ENCODE measurements at places on chromosomes 11 and 22. TPM values are rescaled to one million over a fixed set of nuclear protein-coding genes. Genes with fewer than 3 reads are reported as not detected.

Gene DCDC1
- 0.19 TPM for total RNA-seq

Gene CRYBA4
- not detected for total RNA-seq

Gene SPECC1L
- 60.4 TPM for total RNA-seq

- no peak overlapping the region for H3K27ac ChIP-seq
- no peaks in the 10 kb centered on the region for H3K27me3 ChIP-seq
- H3K36me3 ChIP-seq = no peaks in the 10 kb centered on the region
- no peak overlapping the region for H3K4me3 ChIP-seq
Observed at GRCh38 chr11:102518296-102519094, 12.1 kb downstream of the MMP7 start.

DNA sequence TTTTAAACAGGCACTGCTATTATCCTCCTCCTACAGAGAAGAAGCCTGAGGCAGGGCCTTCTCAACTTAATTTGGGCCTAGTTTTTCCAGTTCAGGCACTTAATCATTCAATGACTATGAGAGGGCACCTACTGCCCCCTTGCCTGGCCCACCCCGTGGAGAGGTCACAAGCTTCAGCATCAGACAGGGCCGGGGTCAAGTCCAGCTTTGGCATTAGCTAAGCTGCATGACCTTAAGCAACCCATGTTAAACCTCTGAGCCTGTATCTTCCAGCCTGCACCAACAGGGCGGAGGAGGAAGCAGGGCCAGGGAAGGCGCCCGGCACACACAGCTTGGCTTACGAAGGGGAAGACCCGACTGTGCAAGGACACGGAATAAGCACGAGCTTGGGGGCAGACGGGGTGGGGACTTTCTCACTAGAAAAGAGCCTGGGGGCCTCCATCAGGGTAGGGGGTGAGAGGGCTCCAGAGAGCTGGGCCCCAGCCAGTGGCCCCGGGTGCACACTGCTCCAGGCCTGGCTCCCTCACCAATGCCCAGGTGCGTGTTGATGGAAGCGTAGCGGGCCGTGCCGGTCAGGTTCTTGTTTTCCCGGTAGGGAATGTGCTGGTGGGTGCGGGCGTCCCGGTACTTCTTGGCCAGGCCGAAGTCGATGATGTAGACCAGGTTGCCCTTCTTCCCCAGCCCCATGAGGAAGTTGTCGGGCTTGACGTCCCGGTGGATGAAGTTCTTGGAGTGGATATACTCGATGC, 16.9 kb downstream of the CSNK1E start:
- peaks cover 55% of the 10 kb centered on the region for H3K4me1 ChIP-seq
- H3K27me3 ChIP-seq = no peaks in the 10 kb centered on the region
- H3K4me3 ChIP-seq = peak overlapping the region; percentile 31
- peak overlapping the region; percentile 98 for H3K27ac ChIP-seq

GRCh38 chr22:48929276-48929790, 898.3 kb downstream of the BRD1 start:
- H3K27ac ChIP-seq = no peak overlapping the region
- H3K36me3 ChIP-seq = no peaks in the 10 kb centered on the region
- H3K27me3 ChIP-seq = no peaks in the 10 kb centered on the region

DNA sequence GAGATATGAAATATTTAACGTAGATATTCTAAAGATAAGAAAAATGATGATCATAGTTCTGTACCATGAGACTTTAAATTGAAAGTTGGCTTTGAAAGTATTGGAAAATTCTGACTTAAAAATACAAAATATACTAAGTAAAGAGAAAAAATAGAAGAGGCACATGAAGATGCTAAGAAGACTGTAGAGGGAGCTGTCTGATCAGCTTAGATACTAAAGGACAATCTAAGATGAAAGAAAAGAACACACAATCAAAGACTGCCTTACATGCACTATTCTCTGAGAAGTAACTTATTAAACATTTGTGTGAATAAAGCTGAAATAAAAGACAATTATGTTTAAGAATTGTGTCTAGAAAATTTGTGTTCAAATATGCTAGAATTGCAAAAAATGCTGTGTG, 55.1 kb downstream of the RBMXL2 start:
- no peaks in the 10 kb centered on the region for H3K4me1 ChIP-seq
- H3K36me3 ChIP-seq = no peaks in the 10 kb centered on the region
- no peak overlapping the region for H3K4me3 ChIP-seq

All from MCF 10A (cell line).